ENCODE measurements at places on chromosomes 6 and 20.

DNA sequence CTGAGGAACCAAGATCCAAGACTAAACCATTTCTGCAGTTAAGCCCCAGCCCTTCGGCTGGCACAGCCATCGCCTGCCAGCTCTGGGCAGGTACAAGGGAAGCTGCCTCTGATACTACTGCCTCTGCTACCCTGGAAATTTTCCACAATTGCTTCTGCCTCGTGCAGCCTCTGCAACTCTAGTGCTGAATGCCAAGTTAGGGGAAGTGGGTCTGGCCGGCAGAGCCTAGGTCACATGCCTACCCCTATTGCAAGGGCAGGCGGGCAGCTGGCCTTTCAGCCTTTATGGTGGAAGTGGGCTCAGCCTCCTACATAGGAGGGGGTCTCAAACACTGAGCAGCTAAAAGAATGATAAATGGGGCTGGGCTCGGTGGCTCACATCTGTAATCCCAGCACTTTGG lies 44.5 kb upstream of the TULP1 start:
- DNase-seq, result no peak

GRCh38 chr6:87905101-87905641 lies 142.5 kb upstream of the SPACA1 start:
- no peak for DNase-seq

DNA sequence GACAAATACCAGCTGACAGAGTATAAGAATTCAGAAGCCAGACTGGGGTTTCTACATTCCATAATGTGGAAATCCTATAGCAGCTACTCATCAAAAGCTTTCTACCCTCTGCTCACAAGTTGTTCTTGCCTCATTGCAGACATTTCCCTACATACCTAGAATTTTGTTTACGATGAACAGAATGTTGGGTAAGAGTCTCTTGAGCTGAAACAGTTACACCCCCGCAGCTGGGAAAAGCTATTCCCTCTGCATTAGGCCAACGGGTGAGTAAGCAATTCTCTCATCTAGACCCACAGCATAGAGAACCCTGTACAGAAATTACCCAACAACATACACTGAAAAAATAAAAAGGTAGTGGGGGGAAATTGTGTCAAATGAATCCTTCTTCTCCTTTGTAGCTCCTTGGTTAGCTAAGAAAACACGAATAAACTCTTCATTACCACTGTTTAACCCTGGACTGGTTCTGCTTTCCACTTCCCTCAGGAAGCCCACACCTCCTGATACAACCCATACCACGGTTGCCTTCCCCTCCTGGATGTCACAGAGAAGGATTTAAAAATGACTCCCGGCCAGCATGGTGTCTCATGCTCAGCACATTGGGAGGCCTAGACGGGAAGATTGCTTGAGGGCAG lies 215.0 kb upstream of the SHLD1 start:
- peak; percentile 14 for DNase-seq

DNA sequence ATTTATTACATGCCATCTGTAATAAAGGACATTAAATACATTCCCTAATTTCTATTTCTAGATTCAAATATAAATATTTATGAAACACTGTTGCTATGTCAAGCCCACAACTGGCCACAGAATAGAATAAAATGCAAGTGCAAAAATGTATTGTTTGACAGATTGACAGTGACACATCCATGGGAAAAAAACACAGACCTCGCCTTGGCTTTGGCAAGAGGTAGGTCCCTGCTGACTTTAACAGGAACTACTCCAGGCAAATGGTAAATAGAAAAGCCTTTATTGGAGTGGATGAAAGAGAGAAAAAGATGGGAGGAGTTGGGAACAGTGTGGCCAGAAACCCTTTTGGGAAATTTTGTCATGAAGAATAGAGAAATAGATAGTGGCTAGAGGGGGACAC lies 622.9 kb downstream of the UTRN start:
- no peak for DNase-seq

- DNase-seq, result no peak
Measured at GRCh38 chr20:53365539-53366075, 228.0 kb downstream of the ZNF217 start.

DNA sequence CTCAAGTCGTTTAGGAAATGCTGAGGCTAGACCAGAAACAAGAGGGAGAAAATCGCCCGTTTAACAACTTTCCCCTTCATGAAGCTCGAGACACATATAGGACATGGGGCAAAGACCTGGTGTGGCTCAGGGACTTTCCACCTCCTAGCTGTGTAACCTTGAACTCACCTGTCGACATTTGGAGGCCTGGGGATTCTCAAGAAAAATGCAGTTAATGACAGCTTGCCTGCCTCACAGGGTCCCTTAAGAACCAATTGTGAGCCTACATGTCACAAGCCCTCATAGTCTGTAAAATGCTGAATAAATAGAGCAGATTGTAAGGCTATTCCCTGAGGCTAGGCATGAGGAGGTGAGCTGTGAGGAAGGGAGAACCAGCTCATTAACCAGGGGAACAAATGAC lies 35.1 kb downstream of the MGME1 start:
- no peak for DNase-seq

- peak; percentile 19 for DNase-seq
Measured at GRCh38 chr20:3616250-3616649, 46.9 kb downstream of the GFRA4 start.

- no peak for DNase-seq
Measured at GRCh38 chr20:40617594-40617993, 71.4 kb downstream of the MAFB start.

GRCh38 chr6:125779924-125780539 lies 10.7 kb upstream of the NCOA7 start:
- peak; percentile 86 for DNase-seq

DNA sequence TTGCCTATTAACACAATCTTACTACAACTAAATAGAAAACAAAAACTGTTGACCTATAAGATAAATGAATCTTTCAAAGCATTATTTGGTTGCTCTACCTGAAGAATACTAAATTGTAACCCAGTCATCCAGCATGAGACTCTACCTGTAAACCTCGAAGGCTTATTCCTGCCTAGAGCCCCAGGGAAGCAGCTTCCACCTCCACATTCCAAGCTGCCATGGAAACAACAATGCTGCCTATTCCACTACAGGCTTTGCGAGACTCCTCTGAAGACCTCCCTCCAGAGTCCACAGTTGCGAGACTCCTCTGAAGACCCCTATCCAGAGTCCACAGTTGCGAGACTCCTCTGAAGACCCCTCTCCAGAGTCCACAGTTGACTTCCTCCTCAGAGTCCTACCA lies 15.7 kb downstream of the GMDS start:
- DNase-seq, result no peak

GRCh38 chr6:12286373-12287110 lies 3.6 kb upstream of the EDN1 start:
- no peak for DNase-seq

GRCh38 chr6:25700761-25701160 lies 48.7 kb downstream of the SCGN start:
- no peak for DNase-seq

GRCh38 chr6:39777661-39778060 lies 14.5 kb upstream of the DAAM2 start:
- DNase-seq, result no peak

DNA sequence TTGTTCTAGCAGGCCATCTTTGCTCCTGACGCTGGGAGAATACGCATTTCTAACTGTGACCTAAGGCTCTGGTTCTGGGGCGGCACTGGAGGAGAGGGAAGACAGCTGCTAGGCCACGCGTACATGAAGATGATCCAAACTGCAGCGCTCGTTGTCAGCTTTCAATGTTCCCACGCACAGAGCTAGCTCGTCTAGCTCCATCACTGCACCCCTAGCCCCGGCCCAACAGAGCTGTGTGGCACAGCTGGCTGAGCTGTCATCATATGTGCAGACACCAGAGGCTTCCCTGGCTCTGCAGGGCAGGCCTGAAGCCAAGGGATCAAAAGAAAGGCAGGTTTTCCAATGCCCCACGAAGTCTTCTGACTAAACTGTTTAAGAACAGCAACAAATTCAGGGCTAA lies 124.7 kb downstream of the IRF4 start:
- no peak for DNase-seq

GRCh38 chr20:17662333-17663039 lies 19.6 kb downstream of the RRBP1 start:
- DNase-seq, result peak; percentile 93

DNA sequence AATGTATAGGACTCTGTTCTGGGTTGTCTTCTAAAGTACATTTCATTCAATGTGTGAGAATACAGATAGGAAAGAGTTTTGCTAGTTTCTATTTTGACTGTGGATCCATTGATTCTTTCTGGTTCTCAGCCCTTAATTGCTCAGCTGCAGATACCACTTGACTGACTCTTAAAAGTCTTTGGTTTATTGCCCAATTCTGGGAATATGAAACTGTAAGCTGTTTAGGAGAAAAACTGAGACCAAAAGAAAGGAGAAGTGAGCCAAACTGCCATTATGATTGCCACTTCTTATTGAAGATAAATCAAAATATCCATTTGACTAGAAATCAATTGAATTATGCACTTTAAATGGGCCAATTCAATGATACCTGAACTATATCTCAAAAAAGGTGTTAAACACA lies 211.4 kb downstream of the ESR1 start:
- no peak for DNase-seq

- DNase-seq, result no peak
Measured at GRCh38 chr6:168127384-168127868, 48.4 kb upstream of the FRMD1 start.
